ENCODE measurements at places on chromosomes 2 and 18.
A peak's percentile ranks its signal among the peaks of the same experiment; 100 is the strongest.

GRCh38 chr2:167929484-167929883, 317.9 kb downstream of the STK39 start:
- no peak for DNase-seq

GRCh38 chr2:20797096-20797495, 25.8 kb downstream of the LDAH start:
- DNase-seq, result no peak

GRCh38 chr2:27771202-27771547, 344 bp upstream of the MRPL33 start:
- no peak for DNase-seq

DNA sequence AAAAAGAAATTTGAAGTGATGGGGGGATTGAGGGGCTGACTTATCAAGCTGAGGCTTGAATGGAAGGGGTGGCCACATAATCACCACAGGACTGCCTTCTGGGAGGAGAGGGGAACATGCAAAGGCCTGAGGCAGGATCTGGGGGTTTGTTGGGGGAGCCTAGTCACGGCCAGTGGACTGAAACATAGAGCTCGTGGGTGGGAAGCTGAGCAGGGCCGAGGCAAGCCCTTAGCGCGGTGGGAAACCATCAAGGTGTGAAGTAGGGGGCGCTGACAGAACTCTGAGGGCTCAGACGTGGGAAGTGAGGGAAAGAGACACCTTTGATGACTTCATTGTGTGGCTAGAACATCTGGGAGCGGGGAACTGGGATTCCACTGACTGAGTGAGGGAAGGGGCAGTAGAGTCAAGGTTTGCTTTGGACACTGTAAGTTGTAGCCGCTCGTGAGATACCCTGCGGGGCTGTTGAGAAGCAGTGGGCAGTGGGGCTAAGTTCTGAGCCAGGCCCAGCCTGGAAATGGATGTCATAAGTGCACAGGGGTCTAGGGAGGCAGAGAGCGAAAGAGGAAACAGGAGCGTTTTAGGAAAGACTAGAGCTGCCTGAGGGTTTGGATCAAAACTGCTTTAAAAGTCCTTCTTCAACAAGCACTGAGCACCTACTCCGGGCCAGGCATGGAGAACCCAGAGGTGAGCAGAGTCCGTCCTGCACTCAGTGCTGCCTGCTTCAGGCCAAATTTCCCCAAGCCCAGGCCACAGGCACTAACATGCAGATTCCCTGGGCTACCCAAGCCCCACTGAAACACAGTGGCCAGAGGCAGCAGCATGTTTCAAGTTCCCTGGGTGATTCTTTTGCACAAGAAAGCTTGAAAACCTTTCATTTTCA, 686 bp upstream of the SNORC start:
- no peak for DNase-seq

DNA sequence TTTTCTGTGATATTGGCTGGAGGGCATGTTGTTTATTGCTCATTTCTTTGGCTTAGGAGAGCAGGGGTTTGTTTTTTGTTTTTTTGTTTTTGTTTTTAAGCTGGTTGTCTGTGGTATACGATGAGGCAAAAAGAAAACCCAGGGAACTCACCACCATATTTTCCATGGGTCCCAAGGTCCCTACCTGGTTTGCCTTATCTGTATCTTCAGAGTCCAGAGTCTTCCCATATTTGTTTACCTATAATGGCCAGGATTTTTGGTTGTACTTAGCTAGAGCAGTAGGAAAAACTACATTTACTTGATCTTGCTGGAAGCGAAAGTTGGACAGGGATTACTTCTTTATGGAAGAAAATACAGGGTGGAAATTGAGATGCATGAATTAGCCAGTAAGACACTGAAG, 9.5 kb downstream of the LCLAT1 start:
- no peak for DNase-seq

- DNase-seq, result no peak
These were observed 300.3 kb upstream of the MGAT5 start for GRCh38 chr2:133953524-133953923.

- no peak for DNase-seq
These were observed 66.4 kb downstream of the MAPK4 start for GRCh38 chr18:50626317-50626716.

DNA sequence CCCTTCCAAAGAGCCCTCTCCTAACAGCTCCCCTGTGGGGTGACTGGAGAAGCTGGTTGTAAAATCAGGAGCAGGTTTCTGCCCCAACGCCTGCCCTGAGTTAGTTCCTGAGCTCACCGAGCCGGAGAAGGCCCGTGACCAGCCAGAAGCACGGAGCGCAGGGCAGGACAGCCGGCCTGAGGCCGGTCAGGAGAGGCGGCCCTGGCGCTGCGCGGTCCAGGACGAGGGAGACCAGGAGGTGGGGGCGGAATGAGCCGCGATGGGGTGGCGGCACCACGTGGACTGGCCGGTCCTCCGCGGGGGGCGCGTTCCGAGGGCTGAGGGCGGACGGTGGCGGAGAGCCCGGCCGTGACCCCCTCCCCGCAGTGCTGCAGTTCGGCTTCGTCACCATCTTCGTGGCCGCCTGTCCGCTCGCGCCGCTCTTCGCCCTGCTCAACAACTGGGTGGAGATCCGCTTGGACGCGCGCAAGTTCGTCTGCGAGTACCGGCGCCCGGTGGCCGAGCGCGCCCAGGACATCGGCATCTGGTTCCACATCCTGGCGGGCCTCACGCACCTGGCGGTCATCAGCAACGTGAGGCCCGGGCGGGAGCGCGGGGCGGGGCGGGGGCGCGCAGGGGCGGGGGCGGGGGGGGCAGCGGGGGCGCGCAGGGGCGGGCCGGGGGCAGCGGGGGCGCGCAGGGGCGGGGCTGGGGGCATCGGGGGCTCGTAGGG, 29.0 kb downstream of the ANO7 start:
- DNase-seq, result peak; percentile 11

DNA sequence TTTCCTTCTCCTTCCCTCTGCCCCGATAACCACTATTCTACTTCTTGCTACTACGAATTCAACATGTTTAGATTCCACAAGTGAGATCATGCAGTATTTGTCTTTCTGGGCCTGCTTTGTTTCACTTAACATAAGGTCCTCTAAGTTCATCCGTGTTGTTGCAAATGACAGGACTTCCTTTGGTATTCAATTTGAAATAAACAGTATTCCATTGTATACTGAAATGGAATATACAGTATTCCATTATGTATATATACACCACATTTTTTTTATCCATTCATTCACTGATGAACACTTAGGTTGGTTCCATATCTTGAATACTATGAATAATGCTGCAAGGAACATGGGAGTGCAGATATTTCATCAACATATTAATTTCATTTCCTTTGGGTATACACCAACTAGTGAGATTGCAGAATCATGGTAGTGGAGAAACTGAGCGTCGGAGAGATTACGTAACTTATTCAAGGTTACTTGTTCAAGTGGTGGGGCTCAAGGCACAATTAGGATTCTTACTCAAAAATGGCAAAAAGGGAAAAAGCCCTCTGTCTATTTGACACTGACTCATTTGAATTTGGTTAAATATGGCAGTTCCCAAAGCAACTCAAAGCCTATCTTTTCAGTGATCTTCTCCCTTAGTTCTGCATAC, 85.1 kb downstream of the CHN1 start:
- no peak for DNase-seq

GRCh38 chr18:76446321-76447257, 48.5 kb downstream of the ZNF516 start:
- no peak for DNase-seq

GRCh38 chr18:48539406-48540250, 797 bp downstream of the CTIF start:
- no peak for DNase-seq

- no peak for DNase-seq
These were observed 73.3 kb downstream of the PIK3C3 start for GRCh38 chr18:42028247-42028832.

DNA sequence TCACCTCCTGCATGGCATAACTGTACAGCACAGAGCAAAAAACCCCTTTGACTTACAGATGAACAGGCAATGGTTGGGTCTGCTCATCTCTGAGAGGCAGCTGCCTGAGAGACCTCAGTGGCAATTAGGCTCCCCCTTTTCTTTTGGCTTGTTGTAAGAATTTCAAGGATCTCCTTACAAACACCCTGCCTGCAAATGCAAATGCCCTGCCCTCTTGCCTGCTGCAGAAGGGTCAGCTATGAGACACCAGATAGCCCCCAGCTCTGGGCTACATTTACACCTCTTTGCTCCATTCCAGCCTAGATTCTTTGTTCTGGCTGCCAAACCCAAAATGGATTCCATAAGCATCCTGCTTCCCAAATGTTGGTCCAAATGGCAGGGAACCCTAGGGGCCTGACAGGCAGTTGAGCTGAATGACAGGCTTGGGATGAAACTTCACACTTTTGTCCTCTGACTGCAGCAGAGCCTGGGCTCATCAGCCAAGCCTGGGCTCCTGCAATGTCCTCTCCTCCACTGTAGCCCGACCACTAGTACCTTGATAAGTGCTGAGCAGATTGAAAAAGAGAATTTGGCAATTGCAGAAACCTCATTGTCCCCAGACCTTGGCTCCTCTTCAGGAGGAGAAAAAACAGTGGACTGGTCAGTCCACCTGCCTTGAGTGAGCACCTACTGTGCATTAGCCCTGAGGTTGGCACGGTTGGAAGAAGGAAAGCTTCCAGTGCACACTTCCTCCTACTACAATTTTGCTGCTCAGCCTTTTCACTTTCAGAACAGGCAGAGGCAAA, 678.3 kb downstream of the BCL11A start:
- no peak for DNase-seq

- no peak for DNase-seq
These were observed 95.9 kb downstream of the NEB start for GRCh38 chr2:151638191-151638933.
